ENCODE measurements at places on chromosomes 16 and 17. TPM values are rescaled to one million over a fixed set of nuclear protein-coding genes. Genes with fewer than 3 reads are reported as not detected.

Gene TBC1D28
- polyA plus RNA-seq, result not detected

Gene BANP
- polyA plus RNA-seq, result 7.4 TPM

Gene ARHGDIG
- 0.75 TPM for polyA plus RNA-seq

Gene PLEKHH3
- 10.0 TPM for polyA plus RNA-seq

Gene ZG16
- polyA plus RNA-seq, result 23.9 TPM

Gene LHX1
- not detected for polyA plus RNA-seq

Gene TBC1D3L
- polyA plus RNA-seq, result 25.3 TPM

Gene ACSM3
- polyA plus RNA-seq, result 0.49 TPM

Gene MEFV
- polyA plus RNA-seq, result 1.6 TPM

All from aorta (tissue), 5 donors.